ENCODE measurements at places on chromosomes 6 and 20.
A peak's percentile ranks its signal among the peaks of the same experiment; 100 is the strongest.

GRCh38 chr6:32867022-32867477 is 13.1 kb downstream of the PSMB9 start:
- no peak for DNase-seq

DNA sequence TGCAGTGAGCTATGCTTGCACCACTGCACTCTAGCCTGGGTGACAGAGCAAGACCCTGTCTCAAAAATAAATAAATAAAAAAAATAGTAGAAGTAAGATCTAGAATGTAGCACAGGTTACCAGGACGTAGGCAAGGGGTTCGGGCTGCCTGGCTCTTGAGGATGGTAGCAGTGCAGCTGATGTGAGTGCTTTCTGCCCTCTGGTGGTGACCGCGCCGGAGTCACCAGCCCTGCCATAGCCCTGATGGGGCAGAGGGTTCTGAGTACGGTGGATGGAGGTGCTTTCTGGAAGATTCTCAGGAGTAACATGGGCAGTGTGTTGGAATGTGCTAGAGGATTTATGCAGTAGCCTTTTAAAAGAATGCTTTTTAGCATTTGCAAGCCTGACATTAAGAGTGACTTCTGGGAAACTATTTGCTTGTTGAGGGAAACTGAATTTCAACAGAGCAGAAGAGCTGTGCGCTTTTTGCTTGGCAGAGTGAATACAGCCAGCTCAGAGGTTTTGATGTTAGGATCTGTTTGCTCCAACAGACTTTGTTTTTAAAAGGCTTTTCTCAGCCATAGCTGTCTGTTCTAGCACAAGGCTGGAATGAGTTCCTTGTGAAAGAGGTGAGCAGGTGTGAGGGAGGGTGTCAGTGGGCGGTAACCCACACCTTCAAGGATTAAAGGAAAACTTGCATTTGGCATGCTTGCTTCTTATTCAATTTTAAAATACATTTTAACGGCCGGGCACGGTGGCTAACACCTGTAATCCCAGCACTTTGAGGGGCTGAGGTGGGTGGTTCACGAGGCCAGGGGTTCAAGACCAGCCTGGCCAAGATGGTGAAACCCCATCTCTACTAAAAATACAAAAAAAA is 65.9 kb downstream of the PTPN1 start:
- peak; percentile 78 for DNase-seq

- peak; percentile 86 for DNase-seq
These were observed 23.7 kb downstream of the ZNF311 start for GRCh38 chr6:28981431-28981832.

GRCh38 chr6:133504761-133505160 is 263.6 kb downstream of the EYA4 start:
- DNase-seq, result peak; percentile 6

- DNase-seq, result peak; percentile 41
These were observed 50.6 kb downstream of the GJA10 start for GRCh38 chr6:89944826-89945407.

GRCh38 chr6:158753811-158754210 is 65.4 kb downstream of the EZR start:
- no peak for DNase-seq

DNA sequence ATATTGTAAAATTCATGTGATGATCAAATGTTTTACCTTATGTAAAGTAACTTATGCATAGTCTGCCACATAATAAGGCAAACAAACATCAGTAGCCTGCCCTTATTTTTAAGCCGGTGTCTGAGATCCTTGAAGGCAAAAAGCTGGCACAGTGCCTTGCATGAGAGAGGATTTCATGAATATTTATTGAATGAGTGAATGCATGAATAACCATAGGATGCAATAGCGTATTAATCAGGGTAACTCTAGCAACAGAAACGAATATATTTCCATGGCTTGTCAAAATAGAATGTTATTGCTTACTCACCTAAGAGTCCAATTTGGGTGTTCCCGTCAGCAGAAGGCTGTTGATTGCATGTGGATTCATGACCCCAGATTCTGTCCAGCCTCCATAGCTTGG is 34.9 kb downstream of the BTBD3 start:
- DNase-seq, result peak; percentile 30

DNA sequence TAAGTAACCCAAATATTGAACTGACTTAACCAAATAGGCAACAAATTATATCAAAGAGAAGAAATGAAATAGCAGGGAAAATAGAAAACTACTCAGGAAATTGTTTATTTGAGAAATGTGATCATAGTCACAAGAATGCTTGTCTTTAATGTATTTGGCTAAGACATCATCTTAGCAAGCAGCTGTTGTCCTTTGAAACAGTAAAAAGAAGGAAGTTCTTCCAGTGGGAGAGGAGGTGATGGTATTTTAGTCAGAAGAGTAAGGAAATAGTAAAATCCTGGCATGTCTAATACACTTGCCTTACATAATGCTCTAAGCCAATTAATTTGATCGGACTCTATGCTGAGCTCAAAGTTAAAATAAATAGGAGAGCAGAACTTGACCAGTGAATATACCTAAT is 126.5 kb downstream of the EPM2A start:
- no peak for DNase-seq

DNA sequence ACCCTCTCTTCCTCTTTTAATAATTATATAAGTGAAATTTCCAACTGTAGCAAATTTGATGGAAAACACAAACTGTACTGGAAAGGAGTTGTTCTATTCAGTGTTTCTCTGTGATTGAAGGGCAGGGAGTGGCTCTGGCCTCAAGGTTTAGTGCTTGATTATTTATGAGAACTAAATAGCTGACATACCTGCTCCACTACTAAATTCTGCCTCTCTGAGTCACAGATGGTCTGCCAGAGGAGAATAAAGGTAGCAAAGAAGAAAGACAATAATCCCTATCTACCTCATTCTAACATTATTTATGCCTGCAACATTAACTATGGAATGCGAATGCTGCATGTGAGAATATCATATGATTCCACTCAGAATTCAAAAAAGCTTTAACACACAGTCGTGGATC is 9.3 kb downstream of the BMP5 start:
- no peak for DNase-seq

- no peak for DNase-seq
These were observed 309.7 kb downstream of the FRK start for GRCh38 chr6:115750946-115751345.

- no peak for DNase-seq
These were observed 285.9 kb upstream of the THEMIS start for GRCh38 chr6:128186729-128187128.

GRCh38 chr20:24359321-24360027 is 110.0 kb upstream of the SYNDIG1 start:
- no peak for DNase-seq

GRCh38 chr6:35164277-35164676 is 23.1 kb upstream of the TCP11 start:
- DNase-seq, result no peak

DNA sequence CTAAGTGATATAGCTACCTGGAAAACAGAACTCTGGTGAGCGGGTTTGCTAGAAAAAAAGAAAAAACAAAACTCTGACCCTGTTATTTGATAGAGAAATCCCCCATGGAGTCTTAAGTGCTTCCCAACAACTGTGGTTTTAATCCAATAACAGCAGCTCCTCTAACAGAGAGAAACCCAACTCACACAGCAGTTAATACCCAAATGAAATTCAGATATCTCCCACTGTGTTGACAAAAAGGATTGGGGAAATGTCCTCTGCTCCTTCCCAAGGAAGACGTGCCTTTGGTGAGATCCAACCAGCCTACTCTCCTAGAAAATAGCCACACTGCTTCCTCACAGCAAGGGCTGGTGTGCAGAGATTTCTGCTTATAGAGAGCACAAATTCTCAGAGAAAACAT is 200.4 kb upstream of the FBXL4 start:
- DNase-seq, result no peak

DNA sequence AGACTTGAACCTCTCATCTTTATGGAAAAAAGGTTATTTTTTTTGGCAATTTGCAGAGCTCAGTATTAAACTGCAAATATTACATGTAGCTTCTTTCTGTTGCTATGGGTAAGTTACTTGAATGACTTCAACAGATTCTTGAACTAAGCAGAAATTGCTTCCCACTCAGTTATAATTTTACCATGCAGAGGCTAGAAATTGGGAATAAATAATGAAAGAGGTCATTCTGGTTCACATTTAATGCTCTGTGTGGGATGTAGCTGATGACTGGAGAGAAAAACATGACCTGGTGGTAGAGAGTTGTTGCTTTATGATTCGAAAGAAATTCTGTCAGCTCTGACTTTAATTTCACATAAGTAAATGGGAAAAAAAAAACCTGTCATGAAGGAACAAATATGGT is 16.8 kb upstream of the ADGB start:
- DNase-seq, result no peak

DNA sequence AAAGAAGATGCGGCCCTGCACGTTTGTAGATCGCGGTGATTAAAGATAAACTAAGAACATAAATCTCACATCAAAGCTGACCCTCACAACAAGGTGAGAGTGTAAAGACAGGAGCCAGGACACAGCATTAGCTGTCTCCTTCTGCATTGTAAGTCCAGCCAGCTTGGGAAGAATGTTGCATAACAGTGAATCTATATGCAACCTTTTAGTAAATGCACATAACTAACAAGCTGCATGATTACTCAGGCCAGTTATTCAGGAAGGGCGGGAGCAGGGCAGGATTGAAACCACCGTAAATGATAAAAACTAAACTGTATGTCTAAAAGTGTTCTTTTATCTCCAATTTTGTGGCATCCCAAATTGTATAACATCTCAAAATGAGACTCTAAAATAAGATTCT is 57.1 kb downstream of the POPDC3 start:
- DNase-seq, result no peak

GRCh38 chr6:98783578-98783977 is 50.8 kb upstream of the POU3F2 start:
- DNase-seq, result no peak

GRCh38 chr20:13671512-13671911 is 32.8 kb upstream of the TASP1 start:
- no peak for DNase-seq

GRCh38 chr6:160004419-160005175 is 35.7 kb downstream of the IGF2R start:
- DNase-seq, result no peak

- no peak for DNase-seq
These were observed 12.8 kb upstream of the KHDRBS2 start for GRCh38 chr6:62298745-62299392.

DNA sequence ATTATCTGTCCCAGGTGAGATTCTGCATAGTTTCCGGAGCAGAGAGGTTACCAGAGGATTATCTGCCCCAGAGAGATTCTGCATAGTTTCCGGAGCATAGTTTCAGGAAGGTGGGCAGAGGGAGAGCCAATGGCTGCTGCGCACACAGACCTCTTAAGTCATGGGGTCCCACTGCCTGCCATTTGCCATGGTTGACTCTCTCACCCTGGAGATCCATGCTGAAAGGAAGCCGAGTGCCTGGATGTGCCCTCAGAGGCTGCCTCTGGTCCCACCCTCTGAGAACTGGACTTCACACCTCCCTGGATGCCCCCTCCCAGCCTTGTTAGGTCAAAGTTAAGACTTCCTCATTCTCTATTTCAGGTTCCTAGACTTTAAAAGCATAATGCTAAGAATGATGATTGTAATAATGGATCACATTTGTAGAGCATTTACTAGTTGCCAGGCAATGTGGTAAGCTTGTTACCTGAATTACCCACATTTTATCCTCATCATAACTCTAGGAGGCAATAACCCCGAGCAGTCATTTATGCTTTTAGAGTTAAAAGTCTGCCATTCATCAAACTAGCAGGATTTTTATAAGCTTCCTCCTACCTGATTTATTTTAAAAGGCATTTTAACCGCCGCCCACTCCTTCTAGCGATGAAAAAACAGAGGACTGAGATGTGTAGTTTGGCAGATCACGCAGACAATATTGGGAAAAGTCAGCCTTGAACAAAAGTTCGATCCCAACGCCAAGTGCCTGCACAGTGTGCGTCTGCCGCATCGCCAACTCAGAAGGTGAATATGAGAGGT is 11.9 kb downstream of the SERPINB9 start:
- DNase-seq, result no peak

- no peak for DNase-seq
These were observed 12.8 kb upstream of the ARMC12 start for GRCh38 chr6:35724059-35724458.

DNA sequence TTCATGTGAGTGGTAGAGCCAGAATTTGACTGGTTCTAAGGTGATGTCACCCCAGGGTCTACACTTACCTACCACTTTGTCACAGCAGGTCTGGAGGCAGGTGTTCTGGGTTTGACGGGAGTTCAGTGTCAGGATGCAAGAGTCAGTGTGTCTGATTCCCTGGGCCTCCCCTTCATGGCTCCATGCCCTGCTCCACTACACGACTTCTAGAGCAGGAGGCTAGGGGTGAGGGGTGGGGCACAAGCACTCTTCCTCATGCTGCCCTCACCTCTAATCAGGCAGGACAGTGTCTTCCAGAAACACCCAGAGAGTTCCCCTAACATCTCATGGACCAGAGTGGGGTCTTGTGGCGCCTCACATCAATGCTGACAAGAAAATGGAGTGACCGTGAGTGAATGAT is 118.2 kb downstream of the CDC5L start:
- no peak for DNase-seq

- no peak for DNase-seq
These were observed 309.2 kb upstream of the SPTLC3 start for GRCh38 chr20:12699374-12700228.

DNA sequence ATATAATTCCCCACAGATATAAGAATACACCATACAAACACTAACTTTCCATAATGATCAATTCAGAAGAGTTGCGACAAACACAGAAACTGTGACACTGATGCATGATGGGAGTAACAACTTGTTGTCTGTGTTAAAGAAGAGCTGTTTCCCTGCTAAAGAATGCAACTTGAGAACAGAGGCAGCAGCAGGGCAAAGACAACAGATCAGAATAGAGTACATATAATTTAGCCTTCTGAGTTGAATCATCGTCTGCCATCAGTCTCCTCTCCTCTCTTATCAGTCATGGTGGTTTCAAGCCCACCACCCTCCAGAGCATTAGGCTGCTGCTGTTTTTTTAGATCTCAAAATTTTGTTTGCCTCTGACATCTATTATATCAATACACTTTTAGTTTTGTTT is 280.4 kb downstream of the UBE3D start:
- DNase-seq, result no peak

GRCh38 chr20:23826541-23827021 is at the start of gene CST2:
CST2 (minus strand) TSS chr20:23826729; CDS start chr20:23826660, 69 bp downstream.
- peak; percentile 16 for DNase-seq

DNA sequence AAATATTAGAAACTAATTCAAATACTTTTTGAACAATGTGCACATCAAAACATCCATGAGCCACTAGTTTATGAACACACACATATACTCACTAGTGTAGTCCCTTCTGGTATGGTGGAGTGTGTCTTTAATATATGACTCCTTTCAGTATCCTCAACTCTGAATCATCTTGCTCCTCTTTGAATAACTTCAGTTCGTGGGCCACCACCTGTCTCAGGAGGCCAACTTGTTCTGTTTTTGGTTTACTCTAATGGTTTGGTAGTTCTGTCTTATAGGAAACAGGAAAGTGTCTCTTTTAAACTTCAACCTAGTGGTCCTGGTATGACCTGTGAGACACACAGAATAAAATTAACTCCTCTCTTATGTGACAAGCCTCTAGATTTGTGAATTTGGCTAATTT is 55.6 kb downstream of the ZNF292 start:
- DNase-seq, result no peak

GRCh38 chr20:52434041-52434425 is 242.5 kb upstream of the ZFP64 start:
- peak; percentile 16 for DNase-seq

- DNase-seq, result no peak
These were observed 4.2 kb downstream of the AHI1 start for GRCh38 chr6:135493218-135493961.

- DNase-seq, result no peak
These were observed 159.7 kb upstream of the AHI1 start for GRCh38 chr6:135657207-135657606.

All from cardiac fibroblast (primary cell).